ENCODE measurements at places on chromosomes 5 and 9.

DNA sequence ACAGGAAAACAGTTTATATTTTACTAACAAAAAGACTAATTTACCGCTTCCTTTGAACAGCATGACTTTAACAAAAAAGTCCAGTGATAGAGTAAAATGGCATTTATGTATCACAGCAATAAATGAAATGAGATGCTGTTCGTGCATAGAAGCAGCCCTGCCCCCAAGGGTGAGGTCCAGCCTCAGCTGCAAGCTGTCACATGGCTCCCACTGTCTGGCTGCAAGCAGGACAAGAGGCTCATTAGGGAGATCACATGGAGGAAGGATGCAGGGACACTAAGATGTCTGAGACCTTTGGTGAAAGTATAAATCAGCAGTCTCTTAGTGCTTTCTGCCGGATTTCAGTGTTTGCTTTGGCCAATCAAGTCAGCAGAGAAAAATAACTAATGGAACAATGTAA lies 23.0 kb downstream of the GDNF start:
- no peak for DNase-seq

GRCh38 chr5:54088081-54088480 lies 222.3 kb downstream of the ARL15 start:
- no peak for DNase-seq

GRCh38 chr5:132224716-132225115 lies 2.9 kb downstream of the P4HA2 start:
- DNase-seq, result no peak

- DNase-seq, result no peak
These were observed 832 bp downstream of the LMBRD2 start for GRCh38 chr5:36150676-36151433.

DNA sequence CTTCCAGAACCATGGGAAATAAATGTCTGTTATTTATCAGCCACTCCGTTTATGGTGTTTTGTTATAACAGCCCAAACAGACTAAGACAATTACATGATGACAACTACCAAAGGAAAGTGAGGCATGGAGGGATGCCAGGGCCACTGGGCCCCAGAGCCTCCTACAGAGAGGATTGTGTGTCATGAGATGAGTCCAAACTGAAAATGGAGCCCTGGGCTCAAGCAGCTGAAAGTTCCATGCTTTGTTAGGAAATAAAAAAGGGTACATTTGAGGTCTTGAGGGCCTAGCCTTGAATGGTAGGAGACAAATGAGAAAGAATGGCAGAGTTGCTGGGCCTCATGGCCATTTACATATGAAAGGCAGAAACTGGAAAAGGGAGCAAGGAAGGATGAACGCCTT lies 586.5 kb downstream of the CETN3 start:
- no peak for DNase-seq

- no peak for DNase-seq
These were observed 999 bp upstream of the HNRNPA0 start for GRCh38 chr5:137754961-137755762.

DNA sequence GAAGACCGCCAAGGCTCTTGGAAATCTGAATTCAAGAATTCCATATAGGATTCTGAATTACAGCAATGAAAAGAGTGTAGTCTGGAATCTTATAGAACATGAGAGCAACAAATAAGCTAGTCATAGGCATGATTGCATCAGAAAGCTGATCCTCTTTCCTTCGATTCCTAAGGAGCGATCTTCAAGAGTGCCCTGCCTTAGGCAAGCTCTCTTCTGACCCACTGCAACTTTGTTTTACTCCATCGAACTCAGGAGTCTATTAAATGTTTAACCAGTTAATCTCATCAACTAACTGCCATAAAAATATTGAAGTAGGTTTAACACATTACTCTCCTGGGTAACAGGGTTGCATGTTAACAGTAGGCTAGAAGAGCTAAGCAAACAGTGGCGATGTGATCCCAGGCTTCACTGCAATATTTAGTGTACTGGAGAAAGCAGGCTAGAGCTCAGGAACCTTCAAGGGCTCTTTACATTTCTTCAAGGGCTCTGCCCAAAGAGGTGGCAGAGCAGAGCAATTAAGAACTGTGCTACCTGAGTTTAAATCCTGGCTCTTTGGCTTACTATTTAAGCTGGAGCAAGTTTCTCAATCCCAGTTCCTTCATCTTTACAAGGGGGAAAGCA lies 146.3 kb downstream of the RORB start:
- DNase-seq, result no peak

DNA sequence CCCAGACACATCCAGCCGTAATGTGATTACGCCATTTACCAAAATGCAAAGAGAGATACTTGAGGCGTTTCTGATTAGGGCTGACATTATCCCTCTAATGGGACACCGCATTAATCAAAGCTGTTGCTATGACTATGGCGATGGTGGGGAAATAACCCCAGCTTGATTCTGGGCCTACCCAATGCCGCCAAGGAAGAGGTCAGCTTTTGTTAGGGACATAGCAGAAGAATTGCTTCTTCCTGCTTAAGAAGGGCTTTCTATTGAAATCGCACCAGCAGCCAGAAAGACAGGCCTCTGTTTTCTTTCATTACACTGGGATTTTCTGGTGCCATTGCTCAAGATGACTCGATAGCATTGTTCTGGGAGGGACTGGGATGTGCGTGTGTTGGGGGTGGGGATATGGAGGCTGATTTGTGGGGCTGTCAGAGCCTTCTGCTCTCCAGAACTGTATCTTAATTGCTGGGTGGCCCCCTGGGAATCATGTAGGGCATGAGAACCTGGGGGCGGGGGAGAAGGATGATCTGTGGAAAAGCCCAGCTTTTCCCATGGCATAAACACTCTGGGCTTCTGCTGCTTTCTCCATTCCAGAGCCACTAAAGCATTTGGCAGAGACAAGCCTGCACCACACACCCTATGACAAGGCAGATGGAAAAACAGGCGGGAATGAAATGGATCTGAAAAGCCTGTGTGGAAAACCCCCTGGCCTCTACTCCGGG lies 106.5 kb upstream of the RAD23B start:
- no peak for DNase-seq

GRCh38 chr9:136085815-136086212 lies 9.3 kb downstream of the NACC2 start:
- DNase-seq, result no peak

DNA sequence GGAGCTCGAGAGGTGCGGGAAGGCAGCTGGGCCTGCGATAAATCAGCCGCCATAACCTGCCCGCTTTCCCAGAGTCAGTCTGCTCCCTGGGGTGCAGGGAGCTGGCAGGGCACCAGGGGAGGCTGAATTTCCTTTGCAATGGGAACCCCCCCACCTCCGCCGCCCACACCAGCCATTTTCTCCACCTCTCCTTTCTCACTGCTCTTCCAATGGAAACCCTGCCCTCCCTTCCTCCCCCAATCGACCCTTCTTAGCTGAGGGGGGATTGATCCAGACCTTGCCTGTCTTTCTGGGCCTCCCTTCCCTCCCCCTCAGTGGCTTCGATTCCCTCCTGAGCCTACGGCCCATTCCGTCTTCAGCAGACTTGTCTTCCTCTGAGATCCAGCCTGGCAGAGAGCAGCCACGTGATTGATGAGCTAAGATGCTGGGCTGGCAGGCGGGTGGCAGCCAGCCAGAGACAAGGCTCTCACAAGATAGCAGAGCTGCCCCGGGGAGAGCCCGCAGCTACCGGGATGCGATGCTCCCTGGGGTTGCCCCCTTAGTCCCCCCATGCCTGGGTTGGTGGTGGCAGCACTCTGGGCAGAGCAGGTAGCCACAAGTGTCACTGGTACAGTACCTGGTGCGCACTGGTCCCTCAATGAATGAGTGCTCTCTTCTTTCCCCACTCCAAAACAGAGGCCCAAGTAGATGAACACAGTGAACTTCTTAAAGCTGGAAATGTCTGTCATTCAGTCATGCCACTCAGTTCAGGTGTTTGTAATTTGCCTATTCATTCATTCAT lies 53.7 kb upstream of the FABP6 start:
- no peak for DNase-seq

DNA sequence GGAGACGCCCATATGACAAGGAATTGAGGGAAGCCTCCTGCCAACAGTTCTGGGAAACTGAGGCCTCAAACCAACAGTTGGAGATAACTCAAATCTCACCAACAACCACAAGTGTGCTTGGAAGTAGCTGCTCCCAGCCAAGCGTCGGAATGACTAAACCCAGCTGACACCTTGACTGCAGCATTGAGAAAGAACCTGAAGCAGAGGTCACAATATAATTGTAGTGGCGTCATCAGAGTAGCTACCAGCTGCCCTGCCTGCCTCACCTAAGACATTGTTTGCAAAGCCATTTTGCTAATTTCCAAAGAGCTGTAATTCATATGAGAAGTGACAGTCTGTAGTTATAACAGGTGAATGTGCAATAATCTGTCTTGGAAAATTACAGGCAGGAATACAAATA lies 40.8 kb upstream of the ANKRD31 start:
- no peak for DNase-seq

- DNase-seq, result no peak
These were observed 77.0 kb downstream of the IQGAP2 start for GRCh38 chr5:76479973-76480667.

DNA sequence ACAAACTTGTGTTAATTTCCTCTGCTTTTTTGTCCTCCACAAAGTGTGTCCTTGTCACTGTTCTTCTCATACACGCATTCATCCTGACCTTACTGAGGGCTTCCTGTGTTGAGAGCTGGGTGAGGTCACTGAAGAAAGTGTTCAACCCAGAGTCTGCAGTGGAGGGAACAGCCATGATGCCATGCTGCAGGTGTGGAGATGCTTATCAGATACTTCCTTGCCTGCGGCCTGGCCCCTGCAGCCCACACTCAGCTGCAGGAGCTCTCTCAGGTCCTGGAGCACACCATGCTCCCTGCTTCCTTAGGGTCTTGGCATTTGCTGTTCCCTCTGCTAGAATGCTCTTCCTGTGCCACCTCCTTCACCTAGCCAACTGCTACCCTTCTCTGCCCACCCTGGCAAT lies 108.1 kb upstream of the SPRY4 start:
- no peak for DNase-seq
